ENCODE measurements at places on chromosomes 2 and 18.

GRCh38 chr2:32756074-32756727, 128.4 kb downstream of the TTC27 start:
- no peak for DNase-seq

DNA sequence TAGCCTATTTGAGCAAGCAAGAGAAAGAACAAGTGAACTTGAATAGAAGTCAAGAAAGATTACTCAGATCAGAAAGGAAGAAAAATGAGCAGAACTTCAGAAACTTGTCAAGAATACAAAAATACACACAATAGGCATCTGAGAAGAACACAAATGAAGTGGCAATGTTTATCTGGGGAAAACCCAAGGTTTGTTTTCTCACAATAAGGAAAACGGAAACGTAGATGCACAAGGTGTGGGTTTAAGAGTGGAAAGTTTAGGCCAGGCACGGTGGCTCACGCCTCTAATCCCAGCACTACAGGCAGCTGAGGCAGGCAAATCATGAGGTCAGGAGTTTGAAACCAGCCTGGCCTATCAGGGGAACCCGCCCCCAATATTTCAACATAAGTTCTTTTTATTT, 159.5 kb upstream of the GYPC start:
- no peak for DNase-seq

DNA sequence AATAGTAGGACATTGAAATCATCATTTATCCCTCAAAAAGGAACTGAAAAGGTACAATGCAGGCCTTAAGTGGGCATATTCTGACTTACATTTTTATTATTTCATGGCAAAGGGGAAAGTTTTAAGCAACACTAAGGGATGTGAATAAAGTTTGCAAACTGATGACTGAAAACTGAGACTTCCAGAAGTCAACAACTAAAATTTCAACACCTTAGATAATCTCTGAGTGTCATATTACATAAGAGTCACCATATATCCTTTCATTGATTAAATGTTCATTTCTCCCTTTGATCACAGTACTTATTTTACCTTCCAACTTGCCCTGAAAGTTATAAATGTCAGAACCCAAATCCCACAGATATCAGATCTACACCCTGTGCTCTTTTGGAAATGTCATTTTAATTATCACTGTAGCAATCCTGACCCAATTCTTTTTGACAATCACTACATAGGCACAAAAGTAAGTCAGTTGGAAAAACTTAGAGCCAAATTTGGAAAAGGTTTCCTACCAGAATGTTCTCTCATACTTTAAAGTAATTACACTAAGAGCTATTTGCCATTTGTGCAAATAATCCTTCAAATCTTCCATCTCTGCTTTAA, 44.4 kb upstream of the RNU4ATAC start:
- no peak for DNase-seq

DNA sequence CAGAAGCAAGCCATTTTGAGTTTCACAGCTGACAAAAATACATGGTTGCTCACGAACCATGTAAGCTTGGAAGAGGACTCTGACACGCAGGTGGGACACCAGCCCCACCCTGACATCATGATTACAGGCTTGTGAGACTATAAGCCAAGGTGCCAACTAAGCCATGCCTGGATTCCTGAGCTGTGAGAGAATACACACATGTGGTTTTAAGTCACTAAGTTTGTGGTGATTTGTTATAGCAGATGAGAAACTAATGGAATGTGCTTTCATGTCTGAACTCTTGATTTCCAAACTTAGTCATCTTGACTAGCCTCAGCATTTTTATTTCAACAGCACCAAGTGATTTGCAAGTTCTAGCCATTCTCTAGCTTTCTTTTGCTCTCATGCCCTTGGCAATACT, 676.1 kb upstream of the CELF4 start:
- no peak for DNase-seq

DNA sequence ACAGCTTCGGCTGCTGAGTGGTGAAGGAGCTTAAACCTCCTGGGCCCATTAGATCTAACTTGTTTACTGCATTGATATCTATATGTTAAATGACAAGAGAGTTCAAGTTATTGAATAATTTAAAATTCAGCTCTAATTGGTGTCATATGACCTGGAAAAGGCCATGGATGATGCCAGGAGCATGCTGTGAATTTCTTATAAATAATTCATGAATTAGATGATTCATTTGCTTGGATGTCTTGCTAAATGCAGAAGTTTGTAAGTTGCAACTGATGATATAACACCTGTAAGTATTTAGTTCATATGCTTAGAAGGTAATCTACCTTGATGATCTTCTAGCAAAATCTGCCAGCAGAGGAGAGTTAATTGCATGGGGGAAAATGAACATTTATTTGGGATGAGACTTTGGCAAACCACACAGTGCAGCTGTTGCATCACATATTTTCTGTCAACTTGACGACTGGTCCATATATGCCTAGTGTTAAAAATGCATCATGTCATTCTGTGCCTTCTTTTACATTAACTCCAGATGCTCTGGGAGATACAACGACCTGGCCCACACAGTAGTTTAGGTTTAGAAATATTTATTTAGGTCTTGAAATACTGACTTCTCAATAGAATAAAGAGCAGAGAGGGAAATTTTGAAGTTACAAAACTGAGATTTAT, 226.3 kb downstream of the KIAA1328 start:
- no peak for DNase-seq

DNA sequence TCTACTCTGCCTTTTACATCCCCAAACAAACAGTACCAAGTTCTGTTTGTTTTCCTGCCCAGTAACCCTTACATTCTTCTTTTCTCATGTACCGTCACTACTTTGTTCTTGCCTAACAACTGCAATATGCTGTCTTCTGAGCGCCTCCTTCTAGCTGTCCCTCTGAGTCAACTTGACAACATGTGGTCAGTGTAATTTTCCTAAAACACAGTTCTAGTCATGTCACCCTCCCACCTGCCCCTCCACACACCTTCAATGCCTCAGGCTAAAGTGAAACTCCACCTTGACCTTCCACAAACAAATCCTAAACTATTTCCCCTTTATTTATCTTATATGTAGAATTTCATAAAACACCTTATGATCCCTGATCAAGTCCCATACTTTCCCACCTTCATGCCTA, 124.6 kb upstream of the CD302 start:
- DNase-seq = no peak

GRCh38 chr2:222256250-222256649, 42.5 kb downstream of the PAX3 start:
- no peak for DNase-seq

- no peak for DNase-seq
Measured at GRCh38 chr18:12851716-12852115, 32.3 kb downstream of the PTPN2 start.

DNA sequence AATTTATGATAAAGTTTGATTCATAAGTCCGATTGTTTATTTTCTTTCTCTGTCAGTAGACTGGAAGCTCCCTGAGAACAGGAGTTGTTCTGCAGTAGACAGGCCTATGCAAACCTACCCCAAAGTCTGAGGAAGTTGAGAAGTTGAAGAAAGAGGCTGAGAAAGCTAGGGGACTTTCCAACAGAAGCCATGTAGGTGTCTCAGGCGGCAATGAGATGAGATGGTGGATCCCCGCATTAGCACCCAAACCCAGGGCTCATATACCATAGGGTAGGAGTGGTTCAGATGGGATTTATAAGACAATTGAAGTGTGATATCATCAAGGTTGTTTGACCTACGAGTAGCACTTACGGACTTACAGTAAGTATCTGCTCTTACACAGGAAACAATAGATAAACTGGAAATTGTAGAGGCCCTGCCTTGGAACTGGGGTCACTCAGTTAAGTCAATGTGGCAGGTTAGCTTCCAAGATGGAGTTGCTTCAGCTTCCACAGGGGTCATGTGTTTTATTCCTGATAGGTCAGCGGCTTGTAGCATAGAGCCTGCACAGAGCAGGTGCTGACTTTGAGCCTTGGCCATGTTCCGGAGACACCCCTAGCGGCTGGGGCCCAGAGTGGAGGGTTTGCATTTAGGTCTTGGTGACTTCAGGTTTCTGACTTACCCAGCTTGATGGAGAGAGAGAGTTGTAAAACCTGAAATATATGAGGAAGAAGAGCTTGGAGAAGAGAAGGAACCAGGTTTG, 2.3 kb upstream of the PSD4 start:
- DNase-seq = no peak

GRCh38 chr18:11147962-11148679, 1.2 kb downstream of the PIEZO2 start:
- DNase-seq = no peak

DNA sequence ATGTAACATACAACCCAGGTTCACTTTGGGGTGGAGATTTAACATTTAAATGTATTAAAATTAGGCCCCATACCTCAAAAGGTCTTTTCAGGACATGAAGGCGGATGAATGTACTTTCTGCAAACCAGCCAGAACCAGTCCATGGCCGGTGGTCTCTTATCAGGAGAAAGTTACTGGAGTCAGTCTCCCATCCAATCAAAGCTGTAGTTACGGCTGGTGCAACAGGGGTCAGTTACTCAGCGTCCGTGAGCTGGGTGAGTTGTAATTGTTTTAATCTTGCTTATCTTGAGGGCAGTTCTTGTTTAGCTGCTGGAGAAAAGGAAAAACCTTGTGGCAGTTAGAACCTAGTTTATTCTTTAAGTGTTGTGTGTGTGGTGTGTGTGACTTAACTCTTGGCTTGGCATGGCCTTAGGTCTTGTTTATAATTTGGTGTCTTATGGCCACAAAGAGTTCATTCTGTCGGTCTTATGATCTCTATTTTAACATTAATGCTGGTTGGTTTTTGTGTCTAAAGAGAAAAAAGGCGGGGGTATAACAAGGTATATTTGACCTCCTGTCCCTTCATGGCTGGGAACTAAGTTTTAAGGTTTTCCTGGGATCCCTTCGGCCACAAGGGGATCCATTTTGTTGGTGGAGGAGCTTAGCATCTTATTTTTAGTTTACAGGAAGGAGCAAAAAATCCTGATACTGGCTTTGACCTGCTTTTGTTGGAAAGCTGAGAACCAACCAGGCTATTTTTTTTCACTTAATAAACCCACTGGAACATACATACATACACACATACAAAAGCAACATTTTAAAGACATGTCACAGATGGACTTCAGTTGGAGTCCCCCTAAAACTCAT, 143.5 kb upstream of the NCK2 start:
- no peak for DNase-seq

GRCh38 chr2:23219666-23220065, 165.3 kb upstream of the KLHL29 start:
- no peak for DNase-seq

DNA sequence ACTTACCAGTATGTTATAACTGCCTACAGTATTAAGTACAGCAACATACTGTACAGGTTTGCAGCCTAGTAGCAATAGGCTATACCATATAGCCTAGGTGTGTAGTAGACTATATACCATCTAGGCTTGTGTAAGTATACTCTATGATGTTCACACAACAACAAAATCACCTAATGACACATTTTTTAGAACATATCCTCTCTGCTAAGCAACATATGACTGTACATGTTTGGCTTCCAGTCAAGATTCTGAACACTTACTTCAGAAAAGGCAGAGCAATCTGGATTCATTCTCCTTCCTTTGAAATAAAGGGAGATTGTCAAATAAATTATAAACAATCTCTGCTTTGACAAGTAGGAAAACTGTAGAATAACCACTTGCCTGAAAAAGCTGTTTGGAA, 81.8 kb downstream of the EXOC6B start:
- DNase-seq = no peak

GRCh38 chr2:154142480-154142879, 270.8 kb downstream of the GALNT13 start:
- DNase-seq = no peak

Measured in GF-D8 (cell line).